ENCODE measurements at places on chromosomes 13 and 19. TPM values are rescaled to one million over a fixed set of nuclear protein-coding genes. Genes with fewer than 3 reads are reported as not detected.

APC2 gene
- total RNA-seq, result 0.83 TPM

ZNF880 gene
- 21.8 TPM for total RNA-seq

KLK4 gene
- total RNA-seq, result not detected

ZNF443 gene
- total RNA-seq, result 2.0 TPM

LIN7B gene
- total RNA-seq, result 7.4 TPM

SLC25A41 gene
- under 0.01 TPM for total RNA-seq

MED26 gene
- 6.1 TPM for total RNA-seq

CCL25 gene
- not detected for total RNA-seq

RFPL4A gene
- not detected for total RNA-seq

CGB1 gene
- total RNA-seq, result not detected

ATP11A gene
- 9.2 TPM for total RNA-seq

MPND gene
- total RNA-seq, result 4.5 TPM

PPM1N gene
- 3.3 TPM for total RNA-seq

ARHGAP45 gene
- 1.7 TPM for total RNA-seq

U2AF2 gene
- total RNA-seq, result 100 TPM

ZNF776 gene
- 12.4 TPM for total RNA-seq

NLRP4 gene
- total RNA-seq, result not detected

ZNF43 gene
- total RNA-seq, result 8.6 TPM

JSRP1 gene
- 0.15 TPM for total RNA-seq

NDFIP2 gene
- total RNA-seq, result 65.8 TPM

ZNF540 gene
- 0.44 TPM for total RNA-seq

MEIS3 gene
- total RNA-seq, result 61.9 TPM

SIGLEC12 gene
- not detected for total RNA-seq

MISP gene
- total RNA-seq, result under 0.01 TPM

ZSCAN4 gene
- not detected for total RNA-seq

COX6B2 gene
- total RNA-seq, result not detected

LGALS13 gene
- not detected for total RNA-seq

KCNC3 gene
- not detected for total RNA-seq

MEDAG gene
- total RNA-seq, result 101 TPM

KIR3DL2 gene
- total RNA-seq, result not detected

ZNF723 gene
- total RNA-seq, result not detected

EGLN2 gene
- 153 TPM for total RNA-seq

IZUMO4 gene
- total RNA-seq, result 0.58 TPM

GRAMD1A gene
- 23.6 TPM for total RNA-seq

RELB gene
- 4.1 TPM for total RNA-seq

ERICH6B gene
- not detected for total RNA-seq

OR10H1 gene
- total RNA-seq, result not detected

HIF3A gene
- total RNA-seq, result 7.6 TPM

NDUFA3 gene
- total RNA-seq, result 25.1 TPM

SIAH3 gene
- total RNA-seq, result not detected

MZT1 gene
- total RNA-seq, result 5.1 TPM

PEAK3 gene
- not detected for total RNA-seq

IGSF23 gene
- 0.17 TPM for total RNA-seq

TRPC4 gene
- total RNA-seq, result 0.15 TPM

ZNF701 gene
- total RNA-seq, result 14.1 TPM

PRR36 gene
- total RNA-seq, result under 0.01 TPM

CCDC61 gene
- 6.1 TPM for total RNA-seq

NLRP9 gene
- not detected for total RNA-seq

SYNGR4 gene
- not detected for total RNA-seq

NCR1 gene
- total RNA-seq, result not detected

PLK5 gene
- total RNA-seq, result not detected

ZNF799 gene
- total RNA-seq, result 1.5 TPM

VSIG10L gene
- 0.44 TPM for total RNA-seq

ZFP28 gene
- total RNA-seq, result 13.1 TPM

FFAR3 gene
- not detected for total RNA-seq

CPB2 gene
- total RNA-seq, result not detected

GGN gene
- total RNA-seq, result 0.29 TPM
